NCI-H1694 (cell line): ENCODE measurements at places on chromosomes 6 and 20.

- no peak for DNase-seq
These were observed 123.7 kb downstream of the MRPL14 start for GRCh38 chr6:44003345-44004061.

DNA sequence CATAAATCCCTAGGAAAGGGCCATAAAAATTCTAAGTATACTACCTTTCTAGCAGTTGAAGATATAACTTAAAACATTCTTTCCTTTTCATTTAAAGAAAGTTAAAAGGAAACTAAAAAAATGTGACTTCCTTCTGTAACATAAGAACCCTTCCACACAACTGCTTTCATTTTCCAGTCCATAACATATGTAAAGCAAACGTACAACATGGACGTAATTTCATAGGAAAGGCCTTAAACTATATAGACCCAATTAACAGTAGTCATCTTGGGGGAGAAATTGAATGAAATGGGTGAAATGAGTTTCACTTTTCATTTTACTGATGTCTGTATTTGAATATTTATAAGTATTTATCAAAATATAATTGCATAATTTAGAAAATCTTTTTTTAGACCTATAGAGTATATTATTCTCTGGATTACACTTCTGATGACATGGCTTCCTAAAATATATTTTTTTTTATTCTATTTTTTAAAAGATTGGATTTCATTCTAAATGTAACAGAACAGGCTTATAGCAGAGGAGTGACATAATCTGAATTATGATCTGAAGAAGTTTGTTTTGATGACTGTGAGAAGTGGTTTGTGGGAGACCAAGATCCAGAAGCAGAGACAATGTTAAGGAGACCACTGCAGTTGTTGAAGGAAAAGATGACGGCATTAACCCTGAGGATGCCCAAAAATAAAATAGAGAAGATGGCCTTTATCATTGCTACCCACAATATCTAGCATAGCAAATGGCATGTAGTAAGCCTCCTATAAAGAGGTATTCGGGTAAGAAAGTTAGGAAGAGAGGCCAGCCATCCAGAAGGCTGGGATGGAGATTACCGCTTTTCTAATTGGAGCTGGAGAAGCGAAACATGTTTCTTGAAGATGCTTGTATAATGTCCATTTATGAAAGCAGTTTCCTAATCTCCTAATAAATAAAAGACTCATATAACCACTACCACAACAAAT lies 260.4 kb downstream of the PTPRK start:
- no peak for DNase-seq

- DNase-seq = no peak
These were observed 386.7 kb downstream of the HACE1 start for GRCh38 chr6:104473021-104473429.

GRCh38 chr20:60868316-60868891 lies 383.7 kb upstream of the CDH4 start:
- no peak for DNase-seq

GRCh38 chr20:44543358-44543757 lies 21.5 kb upstream of the SERINC3 start:
- DNase-seq = no peak

- no peak for DNase-seq
These were observed 91.9 kb downstream of the FOXF2 start for GRCh38 chr6:1481286-1481685.

- DNase-seq = no peak
These were observed 389.3 kb downstream of the HDGFL1 start for GRCh38 chr6:22958677-22959076.

- DNase-seq = no peak
These were observed 279.4 kb downstream of the RFPL4B start for GRCh38 chr6:112626468-112627082.

- DNase-seq = no peak
These were observed 14.9 kb upstream of the TCFL5 start for GRCh38 chr20:62876501-62876901.

DNA sequence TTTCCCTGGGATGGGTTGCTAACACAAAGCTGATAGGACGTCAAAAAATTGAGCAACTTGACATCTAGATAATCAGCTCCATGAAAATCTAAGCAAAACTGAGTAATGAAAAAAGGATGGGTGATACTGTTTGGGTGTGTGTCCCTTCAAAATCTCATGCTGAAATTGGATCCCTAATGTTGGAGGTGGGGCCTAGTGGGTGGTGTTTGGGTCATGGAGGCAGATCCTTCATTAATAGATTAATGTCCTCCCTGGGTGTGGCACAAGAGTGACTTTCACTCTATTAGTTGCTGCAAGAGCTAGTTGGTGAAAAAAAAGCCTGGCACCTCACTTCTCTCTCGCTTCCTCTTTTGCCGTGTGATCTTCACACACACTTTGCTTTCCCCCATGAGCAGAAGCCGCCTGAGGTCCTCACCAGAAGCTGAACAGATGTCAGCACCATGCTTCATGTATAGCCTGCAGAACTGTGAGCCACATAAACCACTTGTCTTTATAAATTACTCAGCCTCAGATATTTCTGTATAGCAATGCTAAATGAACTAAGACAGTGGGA lies 160.9 kb downstream of the FRK start:
- no peak for DNase-seq

- DNase-seq = no peak
These were observed 98.1 kb upstream of the MLN start for GRCh38 chr6:33901822-33902456.

DNA sequence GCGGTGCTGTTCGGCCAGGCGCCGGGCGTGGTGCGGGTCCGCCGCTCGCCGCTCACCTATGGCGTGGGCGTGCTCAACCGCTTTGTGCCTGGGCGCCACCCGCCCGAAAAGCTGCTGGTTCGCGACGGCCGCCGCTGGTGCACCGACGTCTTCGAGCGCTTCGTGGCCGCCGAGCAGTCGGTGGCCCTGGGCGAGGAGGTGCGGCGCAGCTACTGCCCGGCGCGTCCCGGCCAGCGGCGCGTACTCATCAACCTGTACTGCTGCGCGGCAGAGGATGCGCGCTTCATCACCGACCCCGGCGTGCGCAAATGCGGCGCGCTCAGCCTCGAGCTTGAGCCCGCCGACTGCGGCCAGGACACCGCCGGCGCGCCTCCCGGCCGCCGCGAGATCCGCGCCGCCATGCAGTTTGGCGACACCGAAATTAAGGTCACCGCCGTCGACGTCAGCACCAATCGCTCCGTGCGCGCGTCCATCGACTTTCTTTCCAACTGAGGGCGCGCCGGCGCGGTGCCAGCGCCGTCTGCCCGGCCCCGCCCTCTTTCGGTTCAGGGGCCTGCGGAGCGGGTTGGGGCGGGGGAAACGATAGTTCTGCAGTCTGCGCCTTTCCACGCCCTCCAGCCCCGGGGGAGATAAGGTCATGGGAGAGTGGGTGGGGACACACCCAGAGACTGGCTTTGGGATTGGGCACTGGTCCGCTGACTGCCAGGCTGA lies 15.7 kb downstream of the ADISSP start:
- no peak for DNase-seq

DNA sequence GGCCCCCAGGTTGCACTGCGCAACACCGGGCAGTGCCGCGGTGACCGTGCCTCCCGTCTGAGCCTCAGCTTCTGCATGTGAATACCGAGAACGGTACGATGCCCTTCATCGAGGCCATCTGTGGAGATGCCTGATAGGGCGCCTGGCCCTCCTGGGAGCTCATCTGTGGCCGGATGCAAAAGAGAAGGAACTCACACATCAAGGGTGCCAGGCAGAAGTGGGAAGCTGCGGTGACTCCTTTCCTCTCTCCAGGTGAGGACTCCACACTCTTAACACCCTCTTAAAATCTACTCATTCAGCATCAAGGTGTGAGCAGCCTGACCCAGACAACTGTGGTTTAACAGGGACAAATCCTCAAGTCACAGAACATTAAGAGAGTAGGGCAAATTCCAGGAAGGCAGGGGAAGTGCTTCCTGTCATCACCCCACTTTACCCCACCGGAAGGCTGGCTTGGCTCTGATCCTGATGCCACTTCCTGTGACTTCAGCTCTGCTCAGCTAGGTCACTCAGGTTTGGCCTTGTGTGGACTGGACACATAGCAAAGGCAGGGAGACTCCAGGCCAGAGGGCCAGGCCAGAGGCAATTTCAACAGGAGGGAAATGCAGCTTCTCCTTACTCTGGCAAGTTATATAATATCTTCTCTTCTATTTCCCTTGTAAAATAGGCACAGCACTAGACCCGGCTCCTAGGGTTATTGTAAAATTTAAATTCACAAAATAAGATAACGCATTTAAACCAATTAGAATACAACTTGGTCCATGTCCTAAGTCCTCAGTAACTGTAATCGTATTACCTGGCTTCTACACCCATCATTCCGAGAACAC lies 69.4 kb downstream of the CPNE5 start:
- no peak for DNase-seq

DNA sequence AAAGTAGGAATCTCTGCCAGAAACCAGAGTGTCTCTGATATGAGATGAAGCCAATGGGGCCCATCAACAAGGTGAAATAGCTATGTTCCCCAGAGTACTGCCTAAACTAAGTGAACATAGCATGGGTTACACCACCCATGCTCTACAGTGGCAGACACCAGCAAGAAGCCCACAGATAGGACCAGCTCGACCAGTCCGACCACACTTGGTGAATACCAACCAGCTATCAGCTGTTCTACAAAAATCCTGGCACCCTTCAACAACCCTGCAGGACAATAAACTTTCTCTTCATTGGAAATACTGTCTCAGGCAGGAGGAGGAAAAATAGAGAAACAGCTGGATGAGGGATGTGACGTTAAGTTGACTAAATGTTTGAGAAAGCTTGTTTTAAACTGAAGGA lies 311.4 kb downstream of the EPM2A start:
- DNase-seq = no peak

DNA sequence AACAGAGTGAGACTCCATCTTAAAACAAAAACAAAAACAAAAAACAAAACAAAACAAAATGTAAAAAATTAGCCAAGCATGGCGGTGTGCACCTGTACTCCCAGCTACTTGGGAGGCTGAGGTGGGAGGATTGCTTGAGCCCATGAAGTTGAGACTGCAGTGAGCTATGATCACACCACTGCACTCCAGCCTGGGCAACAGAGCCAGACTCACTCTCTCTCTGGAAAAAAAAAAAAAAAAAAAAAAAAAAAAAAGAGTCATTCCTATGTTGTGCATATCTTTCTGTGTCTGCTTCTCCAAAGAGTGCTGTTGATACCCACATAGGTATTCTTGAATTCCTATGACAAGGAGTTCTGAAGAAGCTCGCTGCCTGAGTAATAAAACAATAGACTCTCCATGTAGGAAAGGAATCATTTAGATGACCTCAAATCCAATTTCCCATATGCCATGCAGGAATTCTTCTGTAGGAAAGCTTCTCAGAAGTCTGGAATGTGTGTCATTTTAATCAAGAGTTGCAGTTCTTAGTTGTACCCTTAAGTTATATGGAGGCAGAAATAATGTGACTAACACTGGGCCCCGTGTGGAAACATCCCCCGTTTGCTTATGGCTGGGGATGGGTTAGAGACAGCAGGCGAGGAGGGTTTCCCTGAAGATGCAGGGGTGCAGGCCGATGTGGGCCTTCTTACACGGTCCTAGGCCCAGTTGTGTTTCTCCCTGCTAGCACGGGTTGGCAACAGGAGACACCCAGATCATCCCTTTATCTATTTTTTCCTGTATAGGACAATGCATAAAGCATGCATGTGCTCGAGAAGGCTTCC lies 79.4 kb downstream of the ZDHHC14 start:
- no peak for DNase-seq

DNA sequence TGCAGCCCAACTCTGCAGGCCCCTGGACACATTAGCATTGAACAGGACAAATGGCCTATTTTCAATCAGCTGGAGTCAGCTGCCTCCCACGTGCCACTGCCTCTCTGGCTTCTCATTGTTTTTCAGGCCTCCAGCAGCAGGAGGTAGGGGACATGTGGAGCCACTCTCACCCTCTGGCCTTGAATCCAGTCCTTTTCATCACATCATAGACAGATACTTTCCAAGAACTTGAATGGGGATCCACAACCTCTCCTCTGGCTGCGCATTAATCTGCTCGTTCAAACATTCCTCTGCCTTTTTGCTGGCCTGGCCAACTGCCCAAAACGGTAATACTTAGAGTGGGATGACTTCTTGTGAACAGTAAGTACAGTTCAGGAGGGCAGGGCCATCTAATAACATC lies 592.3 kb downstream of the PKHD1 start:
- DNase-seq = no peak

DNA sequence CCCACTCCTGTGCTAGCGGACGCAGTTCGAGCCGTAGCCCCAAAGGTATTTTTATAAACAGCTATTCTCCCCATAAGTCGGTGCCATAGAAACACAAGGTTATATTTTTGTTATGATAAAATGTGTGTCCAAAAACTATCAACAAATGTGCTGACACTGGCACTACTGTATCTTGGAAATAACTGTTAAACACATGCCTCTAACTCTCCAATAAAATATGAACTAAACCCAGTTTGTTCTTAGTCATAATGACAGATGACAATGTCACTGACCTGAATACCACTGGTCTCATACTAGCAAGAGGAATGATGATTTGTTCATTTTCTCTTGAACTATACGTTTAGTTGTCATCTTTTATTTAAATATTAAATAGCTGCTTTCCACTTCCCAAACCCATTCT lies 51.4 kb upstream of the NUP153 start:
- DNase-seq = no peak

GRCh38 chr6:21501021-21501354 lies 92.6 kb upstream of the SOX4 start:
- no peak for DNase-seq

DNA sequence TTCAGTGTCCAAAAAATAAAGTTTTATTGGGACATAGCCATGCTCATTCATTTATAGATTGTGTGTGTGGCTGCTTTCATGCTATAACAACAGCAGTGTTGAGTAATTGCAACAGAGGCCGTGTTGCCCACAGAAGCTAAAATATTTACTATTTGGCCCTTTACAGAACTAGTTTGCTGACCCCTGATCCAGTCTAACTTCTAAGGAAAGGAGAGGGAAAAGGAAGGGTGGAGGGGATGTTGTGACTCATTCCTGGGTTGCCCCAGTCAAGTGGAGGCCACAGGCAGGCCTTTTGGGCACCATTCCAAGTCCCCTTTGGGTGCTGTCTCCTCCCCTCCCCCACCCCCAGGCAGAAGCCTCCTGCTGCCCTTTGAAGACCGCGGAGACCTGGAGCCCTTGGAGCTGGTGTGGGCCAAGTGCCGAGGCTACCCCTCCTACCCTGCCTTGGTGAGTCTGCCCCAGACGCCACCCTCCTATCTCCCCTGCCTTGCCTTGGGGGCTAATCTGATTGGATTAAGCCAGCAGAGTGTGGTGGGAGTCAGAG lies 28.4 kb downstream of the BRPF3 start:
- DNase-seq = no peak

DNA sequence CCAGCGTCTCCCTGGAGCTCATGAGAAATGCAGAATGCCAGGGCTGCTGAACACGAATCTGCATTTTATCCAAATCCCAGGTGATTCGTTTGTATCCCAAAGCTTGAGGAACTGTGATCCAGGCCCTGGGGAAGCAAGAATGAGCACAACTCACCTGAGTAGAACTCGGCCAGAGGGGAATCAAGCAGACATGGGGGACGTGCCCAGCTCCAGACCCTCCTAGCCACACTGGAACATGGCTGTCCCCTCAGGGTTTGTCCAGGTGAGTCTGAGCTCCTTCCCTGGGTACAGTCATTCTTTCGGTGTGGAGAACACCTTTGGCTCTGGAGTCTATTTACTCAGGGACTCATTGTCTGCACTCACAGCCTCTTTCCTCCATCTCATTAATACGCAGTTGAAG lies 13.3 kb downstream of the NKX2-2 start:
- DNase-seq = no peak

GRCh38 chr20:58906894-58907293 lies 54.4 kb downstream of the GNAS start:
- DNase-seq = no peak
